Activated CD4-positive, alpha-beta memory T cell treated with anti-CD3 and anti-CD28 coated beads for 36 hours (primary cell): ENCODE measurements at places on chromosomes 1 and 21. TPM values are rescaled to one million over a fixed set of nuclear protein-coding genes. Genes with fewer than 3 reads are reported as not detected.

DNA sequence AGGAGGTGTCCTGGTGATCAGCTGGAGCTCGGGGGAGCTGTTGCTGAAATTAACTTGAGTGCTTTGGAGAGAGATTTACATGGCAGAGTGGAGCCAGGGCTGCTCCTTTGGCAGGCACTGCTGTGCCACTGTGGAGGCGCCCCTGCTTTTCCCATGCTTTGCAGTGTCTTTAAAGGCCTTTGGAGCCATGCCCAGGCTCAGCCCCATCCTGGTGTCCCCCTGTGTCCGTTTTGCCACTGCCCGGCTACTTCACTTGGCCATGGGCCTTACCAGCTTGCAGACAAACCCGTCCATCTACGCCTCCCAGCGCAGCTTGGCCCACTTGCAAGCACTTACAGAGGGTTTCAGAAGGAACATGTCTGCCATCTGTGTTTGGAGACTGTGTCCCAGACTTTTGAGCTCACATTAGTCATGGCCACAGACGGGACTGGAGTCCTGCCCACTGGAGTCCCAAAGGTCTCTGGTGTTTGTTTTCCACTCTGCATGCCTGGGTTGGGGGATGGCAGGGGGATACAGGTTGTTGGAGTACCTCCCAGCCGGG lies 18.2 kb upstream of the LAMTOR5 start:
- DNase-seq, result no peak

DNA sequence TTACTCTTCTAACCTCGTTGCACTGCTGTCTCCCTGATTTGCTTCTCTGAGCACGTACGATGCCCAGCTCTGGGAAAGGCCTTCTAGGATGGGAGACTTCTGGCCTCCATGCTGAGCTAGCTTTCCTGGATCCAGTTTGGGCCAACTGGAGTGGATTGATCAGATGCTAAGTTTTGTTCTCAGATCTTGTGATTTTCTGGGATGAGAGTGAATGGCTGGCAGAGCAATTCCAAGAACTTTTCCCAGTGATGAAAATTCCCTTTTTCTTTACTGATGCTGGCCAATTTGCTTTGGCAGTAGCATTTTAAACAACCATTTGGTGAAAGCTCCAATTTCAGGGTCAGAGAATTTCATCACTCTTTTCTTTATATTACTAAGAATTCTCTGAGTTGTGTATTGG lies 34.9 kb upstream of the NFASC start:
- DNase-seq, result no peak

DNA sequence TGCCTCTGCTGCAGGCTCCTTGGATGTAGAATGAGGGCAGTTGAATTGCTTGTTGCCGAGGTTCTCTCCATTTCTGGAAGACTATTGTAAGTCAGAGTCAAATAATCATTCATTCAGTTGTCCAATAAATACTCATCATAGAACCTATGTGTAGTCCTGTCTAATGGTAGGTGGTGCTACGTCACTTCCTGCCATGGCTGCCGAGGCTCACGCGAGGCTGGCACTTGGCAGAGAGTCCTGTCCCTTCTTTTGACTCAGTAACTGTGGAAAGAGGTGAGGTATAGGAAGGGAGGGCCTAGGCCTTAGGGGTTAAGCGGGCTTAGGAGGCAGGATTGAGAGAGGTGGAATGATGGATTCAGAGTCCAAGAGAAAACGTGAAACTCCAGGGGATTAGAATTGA lies 9.7 kb downstream of the ADARB1 start:
- DNase-seq, result peak; percentile 56

LEMD1 gene
- total RNA-seq, result 2.5 TPM

DNA sequence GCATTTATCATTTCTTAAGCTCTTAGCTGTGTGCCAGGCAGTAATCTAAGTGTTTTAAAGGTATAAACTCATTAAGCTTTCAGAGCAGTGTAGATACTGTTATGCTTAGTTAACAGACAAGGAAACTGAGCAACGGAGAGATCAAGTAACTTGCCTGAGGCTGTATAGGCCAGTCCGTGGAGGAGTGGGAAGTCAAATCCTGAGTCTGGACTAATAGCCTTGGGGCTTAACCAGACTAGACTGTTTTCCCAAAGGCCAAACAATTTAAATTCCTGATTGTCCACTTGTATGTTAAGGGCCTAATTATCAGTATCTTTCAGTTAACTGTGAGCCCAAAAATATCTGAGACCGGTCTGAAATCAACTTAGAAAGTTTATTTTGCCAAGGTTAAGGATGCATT lies 2.6 kb downstream of the IFNAR1 start:
- DNase-seq, result no peak

DNA sequence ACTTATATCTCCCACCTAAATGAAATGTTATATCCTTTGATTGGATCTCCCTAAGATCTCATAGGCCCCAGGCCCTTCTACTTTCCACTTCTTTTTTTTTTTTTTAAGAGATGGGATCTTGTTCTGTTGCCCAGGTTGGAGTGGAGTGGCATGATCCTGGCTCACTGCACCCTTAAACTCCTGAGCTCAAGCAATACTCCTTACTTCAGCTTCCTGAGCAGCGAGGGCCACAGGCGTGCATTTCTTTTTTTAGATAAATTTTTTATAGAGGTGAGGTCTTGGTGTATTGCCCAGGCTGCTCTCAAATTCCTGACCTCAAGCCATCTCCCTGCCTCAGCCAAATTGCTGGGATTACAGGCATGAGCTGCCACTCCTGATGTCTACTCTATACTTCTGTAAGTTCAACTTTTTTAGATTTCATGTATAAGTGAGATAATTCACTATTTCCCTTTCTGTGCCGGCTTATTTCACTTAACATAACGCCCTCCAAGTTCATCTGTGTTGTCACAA lies 987.5 kb upstream of the NCAM2 start:
- DNase-seq, result no peak

DNA sequence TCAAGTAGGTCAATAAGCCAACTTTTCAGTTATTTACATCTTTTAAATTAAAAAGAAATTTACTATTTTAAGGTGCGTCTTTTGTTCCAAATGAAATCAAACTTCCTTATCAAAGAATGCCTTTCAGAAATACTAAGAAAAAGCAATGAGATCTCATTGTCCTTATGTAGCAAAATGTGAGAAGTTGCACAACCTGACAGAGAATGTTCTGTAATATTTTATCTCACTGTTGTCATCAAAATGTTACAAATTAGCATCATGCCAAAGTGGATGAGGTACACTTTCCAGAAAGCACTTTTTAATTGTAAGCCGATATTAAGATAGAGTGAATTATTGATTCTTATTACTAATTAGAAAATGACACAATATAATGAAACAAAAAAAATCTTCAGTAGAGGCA lies 50.4 kb downstream of the KCNT2 start:
- no peak for DNase-seq

DNA sequence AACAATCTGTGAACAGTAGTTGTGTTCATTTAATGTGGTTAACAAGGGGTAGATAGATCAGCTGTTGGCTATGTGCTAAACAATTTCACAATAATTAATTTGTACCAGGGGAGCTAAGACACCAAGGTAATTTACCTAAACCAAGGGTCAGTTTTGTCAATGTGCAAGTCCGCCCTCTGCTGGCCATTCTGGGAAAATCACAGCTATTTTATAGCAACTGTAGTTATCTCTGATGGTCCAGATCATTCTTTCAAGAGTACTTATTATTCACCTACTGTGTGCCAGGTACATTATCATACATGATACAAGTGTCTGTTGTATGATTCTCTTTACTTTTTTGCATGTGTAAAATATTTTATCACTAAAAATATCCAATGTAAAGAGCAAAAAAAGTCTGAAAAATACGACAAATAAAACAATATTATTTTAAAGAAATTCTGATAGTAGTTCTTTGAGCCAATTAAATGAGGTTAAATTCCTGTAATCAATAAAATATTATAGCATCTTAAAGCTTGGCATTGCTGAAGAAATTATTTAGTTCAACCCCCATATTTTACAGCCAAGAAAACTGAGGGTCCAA lies 312.3 kb upstream of the FAM78B start:
- peak; percentile 68 for DNase-seq

DNA sequence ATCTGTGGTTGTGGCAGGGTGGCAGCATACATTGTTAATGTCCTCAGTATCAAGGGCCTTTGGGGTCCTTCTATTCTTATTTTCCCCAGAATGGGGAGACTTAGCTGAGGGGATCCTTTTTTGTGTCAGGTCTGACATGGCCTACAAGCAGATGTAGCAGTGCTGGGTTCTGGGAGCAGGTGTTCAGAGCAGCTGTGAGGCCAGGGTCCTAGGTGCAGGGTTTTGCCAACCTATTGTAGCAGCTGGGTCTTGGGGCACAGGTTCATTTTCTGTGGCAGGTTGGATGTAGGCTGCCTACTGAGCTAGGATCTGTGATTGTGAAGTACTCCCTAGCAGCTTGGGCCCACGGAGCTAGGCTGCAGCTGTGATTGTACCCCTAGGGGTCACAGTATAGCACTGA lies 60.1 kb downstream of the DIPK1A start:
- DNase-seq, result no peak

- no peak for DNase-seq
Measured at GRCh38 chr1:243748706-243749283, 101.2 kb downstream of the AKT3 start.

GRCh38 chr1:187046293-187046692 lies 217.5 kb downstream of the PLA2G4A start:
- DNase-seq, result no peak

DNA sequence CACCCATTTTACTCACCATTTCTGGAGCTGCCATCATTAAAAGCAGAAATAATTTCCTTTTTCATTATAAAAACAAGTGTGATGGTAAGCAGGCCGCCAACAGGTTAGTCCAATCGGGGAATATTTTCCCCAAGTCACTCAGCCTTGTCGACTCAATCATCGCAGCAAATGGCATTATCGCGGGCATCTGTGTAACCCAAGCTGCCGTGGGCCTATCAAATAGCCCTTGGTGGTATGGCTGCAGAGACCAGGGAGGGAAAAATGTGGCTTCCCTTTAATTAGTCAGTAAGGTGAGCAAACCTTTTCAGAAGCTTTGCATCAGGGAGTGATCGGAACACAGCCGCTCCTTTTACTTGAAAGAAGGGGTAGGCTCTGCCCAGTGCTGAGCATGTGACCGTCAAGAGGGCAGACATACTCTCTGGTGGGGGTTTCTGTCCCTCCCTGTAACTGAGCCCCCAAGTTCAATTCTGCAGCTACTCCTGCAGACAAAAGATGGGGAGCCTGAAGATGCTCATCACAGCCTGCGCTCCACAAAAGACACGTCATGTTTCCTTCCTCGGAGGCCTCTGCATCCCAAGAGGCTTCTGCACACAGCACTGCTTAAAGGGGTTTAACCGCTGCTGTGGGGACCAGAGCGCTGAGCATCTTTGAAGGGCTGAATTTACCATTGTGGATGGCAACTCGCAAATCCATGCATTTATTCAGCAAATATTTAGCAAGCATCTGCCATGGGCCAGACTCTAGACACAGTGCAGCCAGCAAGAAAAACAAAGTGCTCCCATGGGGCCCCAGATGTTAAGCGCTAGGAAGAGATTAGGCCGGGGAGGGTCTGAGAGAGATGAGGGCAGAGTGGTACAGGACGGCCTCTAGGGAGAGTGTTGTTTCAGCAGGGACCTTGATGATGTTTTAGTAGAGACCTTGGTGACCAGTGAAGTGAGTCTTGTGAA lies 1.2 kb upstream of the TMPRSS3 start:
- DNase-seq, result no peak

KRTAP10-12 gene
- total RNA-seq, result not detected

OR6N1 gene
- total RNA-seq, result not detected

SMCP gene
- not detected for total RNA-seq

DNA sequence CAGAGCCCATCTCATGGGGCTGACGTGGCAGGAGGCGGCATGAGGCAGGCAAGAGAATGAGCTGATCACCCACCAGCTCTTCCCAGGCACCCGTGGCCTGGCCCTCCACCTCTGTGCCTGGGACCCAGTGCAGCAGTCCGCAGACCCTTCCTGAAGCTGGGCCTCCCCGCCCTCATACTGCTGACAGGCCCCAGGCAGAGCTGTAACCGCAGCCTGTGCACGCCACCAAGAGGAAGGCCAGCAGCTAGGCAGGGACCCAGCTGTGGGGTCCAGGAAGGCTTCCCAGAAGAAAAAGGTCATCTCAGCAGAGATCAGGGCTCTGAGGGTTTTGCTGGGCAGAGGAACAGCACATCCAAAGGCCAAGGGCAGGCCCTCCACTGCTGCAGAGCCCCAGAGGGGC lies 9.8 kb upstream of the MTFR1L start:
- DNase-seq, result no peak

KCNK2 gene
- total RNA-seq, result not detected
